ENCODE measurements at places on chromosomes 13 and 19.

- DNase-seq, result no peak
These were observed 11.6 kb upstream of the HNRNPL start for GRCh38 chr19:38861368-38861767.

- DNase-seq, result peak; percentile 29
These were observed 10.5 kb upstream of the TINCR start for GRCh38 chr19:5578097-5578846.

- no peak for DNase-seq
These were observed 338.0 kb upstream of the ATXN8OS start for GRCh38 chr13:69769608-69770007.

- no peak for DNase-seq
These were observed 15.4 kb upstream of the DHDH start for GRCh38 chr19:48918071-48918470.

- no peak for DNase-seq
These were observed 89.4 kb downstream of the STK24 start for GRCh38 chr13:98487522-98487921.

GRCh38 chr13:100442095-100442832 lies 146.3 kb downstream of the GGACT start:
- no peak for DNase-seq

GRCh38 chr19:48445606-48446481 lies at the start of gene GRWD1:
Gene GRWD1, plus strand, starts transcription at chr19:48445983. Its CDS starts 23 bp downstream, at chr19:48446006.
- DNase-seq, result peak; percentile 95

- no peak for DNase-seq
These were observed 102.6 kb upstream of the MYCBP2 start for GRCh38 chr13:77429320-77430142.

DNA sequence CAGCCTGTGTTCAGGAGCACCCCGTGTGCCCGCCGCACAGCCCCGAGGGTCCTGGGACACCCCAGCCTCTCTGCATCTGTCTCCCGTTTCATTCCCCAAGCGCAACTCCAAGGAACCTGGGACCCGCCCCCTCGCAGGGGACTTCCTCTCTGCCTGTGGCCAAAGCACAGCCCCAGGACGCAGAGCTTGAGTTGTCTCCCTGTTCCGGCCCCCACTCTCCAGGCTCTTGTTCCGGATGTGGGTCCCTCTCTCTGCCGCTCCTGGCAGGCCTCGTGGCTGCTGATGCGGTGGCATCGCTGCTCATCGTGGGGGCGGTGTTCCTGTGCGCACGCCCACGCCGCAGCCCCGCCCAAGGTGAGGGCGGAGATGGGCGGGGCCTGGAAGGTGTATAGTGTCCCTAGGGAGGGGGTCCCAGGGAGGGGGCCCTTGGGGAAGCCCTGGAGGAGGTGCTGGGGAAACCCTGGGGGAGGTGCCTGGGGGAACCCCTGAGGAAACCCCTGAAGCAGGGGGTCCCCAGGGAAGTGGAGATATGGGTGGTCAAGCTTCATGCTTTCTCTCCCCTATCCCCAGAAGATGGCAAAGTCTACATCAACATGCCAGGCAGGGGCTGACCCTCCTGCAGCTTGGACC lies 1.3 kb downstream of the HCST start:
- DNase-seq, result peak; percentile 95

- peak; percentile 22 for DNase-seq
These were observed 114.3 kb upstream of the SERP2 start for GRCh38 chr13:44259045-44260027.

DNA sequence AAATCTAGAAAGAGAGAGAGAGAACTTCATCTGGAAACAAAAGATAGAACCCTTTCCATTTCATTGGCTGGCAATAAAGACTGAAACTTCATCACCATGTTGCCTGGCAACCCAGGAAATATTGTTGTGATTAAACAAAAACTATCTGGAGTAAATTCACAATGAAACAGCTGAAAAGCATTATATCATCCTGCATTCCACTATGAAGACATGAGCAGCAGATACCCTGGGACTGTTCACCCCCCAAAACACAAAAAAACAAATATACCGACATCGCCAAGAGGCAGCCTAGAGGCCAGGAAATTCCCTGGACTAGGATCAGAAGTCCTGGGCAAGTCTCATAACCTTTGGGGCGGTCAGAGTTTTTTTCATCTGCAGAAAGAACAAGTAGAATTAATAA lies 158.3 kb downstream of the FOXO1 start:
- no peak for DNase-seq

DNA sequence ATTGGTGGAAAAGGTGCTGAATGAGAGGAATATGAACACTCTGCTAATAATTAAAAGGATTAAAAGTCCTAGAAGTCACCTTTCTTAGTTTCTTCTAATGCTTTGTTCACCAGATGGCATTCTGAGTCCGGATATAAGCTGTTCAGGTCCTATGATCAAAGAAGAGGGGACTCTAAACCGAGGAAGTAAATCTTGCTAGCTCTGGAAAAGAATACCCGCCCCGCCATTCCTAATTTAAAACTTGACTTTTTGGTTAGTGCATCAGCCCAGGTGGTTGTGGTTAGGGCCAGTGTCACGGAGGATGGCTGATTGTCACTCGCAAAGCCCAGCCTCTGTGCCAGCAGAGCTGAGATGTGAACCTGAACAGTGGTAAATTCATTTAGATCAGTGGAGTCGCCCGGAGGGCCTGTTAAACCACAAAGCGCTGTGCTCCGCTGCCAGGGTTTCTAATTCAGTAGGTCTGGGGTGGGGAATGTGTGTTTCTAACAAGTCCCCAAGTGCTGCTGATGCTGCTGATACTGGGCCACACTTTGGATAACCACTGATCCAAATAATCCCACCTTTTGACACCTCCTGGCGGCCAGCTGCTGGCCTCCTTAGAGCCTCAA lies 425.4 kb downstream of the DCT start:
- DNase-seq, result no peak

GRCh38 chr19:30307191-30307974 lies 64.8 kb upstream of the ZNF536 start:
- no peak for DNase-seq

- DNase-seq, result peak; percentile 30
These were observed 8.3 kb downstream of the LCP1 start for GRCh38 chr13:46173656-46174055.

- no peak for DNase-seq
These were observed 25.3 kb upstream of the RNASEH2B start for GRCh38 chr13:50884265-50884664.

- no peak for DNase-seq
These were observed 111.7 kb upstream of the IRS2 start for GRCh38 chr13:109897988-109898624.

GRCh38 chr13:74730556-74731331 lies 596.5 kb upstream of the KLF12 start:
- no peak for DNase-seq

GRCh38 chr13:109694972-109695371 lies 91.4 kb downstream of the IRS2 start:
- no peak for DNase-seq

DNA sequence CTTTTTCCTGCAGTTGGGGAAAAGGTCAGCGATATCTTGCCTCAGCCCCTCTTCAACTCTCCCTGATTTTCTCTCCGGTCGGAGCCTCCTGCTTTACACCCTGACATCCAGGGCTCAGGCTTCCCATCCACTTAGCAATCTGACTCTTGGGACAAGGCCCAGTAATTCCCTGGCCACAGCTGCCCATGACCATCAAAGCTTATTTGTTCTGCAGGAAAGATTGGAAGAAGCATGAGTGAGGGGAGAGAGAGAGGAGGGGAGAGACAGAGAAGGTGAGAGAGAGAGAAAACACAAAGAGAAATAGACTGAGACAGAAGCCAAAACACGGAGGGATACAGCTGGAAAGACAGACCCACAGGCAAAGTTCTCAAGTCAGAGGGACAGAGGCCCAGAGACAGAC lies 13.7 kb downstream of the SYT3 start:
- DNase-seq, result no peak

Data from AML-193 (cell line).